ENCODE measurements at places on chromosomes 5 and 9.

DNA sequence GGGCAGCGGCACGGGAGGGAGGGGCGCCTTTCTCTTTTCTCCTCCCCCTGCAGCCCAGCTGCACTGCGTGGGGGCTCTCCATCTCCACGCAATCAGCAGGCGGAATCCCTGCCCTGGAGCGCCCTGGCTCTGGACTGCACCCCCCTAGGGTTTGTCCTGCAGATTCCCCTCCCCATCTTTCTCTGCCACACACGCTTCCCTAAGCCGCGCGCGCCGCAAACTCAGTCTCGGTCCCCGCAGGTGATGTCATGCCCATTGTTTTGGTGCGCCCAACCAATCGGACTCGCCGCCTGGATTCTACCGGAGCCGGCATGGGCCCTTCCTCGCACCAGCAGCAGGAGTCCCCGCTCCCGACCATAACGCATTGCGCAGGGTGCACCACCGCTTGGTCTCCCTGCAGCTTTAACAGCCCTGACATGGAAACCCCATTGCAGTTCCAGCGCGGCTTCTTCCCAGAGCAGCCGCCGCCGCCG lies at the start of gene KCNN2:
TSS of gene KCNN2 (plus strand) at position 347 of the 473 bp plus-strand sequence. CDS start at position 417, 70 bp downstream.
- DNase-seq = no peak

DNA sequence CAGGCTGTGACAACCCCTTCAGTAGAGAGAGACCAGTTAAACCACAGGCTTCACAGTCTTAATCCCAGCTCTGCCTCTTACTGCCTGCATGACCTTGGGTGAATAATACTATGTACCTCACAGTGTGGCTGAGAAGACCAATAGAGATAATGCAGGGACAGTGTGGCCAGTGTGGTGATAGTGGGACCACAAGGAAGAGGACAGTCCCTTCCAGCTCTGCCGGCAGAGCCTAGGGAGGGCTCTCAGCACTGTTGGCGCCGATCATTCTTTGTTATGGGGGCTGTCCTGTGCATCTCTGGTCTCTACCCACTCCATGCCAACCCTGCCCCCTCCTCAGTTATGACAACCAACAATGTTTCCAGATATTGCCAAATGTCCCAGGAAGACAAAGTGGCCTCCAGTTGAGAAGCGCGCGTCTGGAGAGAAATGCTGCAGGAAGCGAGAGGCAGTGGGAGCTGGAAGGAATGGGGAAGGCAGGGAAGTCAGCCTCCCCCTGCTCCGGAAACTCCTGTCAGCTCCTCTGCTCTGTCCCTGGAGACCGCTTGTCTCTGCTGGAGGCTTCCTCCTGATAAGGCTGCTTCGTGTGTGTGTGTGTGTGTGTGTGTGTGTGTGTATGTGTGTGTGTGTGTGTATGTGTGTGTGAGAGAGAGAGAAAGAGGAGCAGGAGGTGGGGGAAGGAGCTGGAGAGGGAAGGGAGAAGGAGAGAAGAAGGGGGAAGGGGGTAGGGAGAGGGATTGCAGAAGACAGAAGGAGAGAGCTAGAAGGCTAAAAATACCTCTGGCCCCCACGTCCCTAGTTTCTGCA lies 31.8 kb upstream of the FABP6 start:
- no peak for DNase-seq

GRCh38 chr5:180640611-180640860 lies 8.9 kb downstream of the FLT4 start:
- DNase-seq = no peak

GRCh38 chr9:89619424-89620138 lies 14.8 kb downstream of the GADD45G start:
- no peak for DNase-seq

DNA sequence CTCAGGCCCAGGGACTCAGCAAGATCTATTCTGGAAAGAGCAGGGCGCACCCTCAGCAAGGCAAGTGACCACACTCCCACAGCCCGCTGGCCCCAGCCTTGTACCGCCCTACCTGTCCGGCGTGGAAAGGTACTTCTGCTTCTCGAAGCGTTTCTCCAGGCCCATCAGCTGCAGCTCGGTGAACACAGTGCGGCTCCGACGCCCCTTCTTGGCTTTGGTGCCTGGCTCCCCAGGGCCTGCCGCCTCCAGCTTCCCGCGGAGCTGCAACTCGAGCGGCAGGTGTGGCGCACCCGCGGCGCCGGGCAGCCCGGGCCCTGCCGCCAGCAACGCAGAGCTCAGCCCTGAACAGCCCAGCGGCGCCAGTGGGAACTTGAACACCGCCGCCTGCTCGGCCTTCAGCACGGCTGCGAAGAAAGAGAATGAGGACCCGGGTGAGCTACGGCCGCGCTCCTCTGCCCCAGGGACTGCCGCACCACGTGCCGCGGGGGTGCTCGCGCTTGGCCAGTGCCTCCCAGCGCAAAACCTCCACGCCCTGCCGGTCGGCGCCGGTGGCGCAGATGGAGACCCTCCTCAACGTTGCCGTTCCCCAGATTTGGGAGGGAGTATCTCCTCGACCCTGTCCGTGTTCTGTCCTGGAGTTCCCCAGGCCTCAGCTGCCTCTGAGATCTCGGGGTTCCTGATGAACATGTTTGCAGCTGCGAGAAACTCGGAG lies 2.2 kb downstream of the BARX1 start:
- DNase-seq = no peak

GRCh38 chr9:134454476-134454857 lies 128.2 kb downstream of the RXRA start:
- no peak for DNase-seq

- no peak for DNase-seq
Measured at GRCh38 chr5:139116100-139116655, 82.0 kb downstream of the SIL1 start.

- DNase-seq = no peak
Measured at GRCh38 chr5:156444753-156445291, 117.9 kb downstream of the SGCD start.

DNA sequence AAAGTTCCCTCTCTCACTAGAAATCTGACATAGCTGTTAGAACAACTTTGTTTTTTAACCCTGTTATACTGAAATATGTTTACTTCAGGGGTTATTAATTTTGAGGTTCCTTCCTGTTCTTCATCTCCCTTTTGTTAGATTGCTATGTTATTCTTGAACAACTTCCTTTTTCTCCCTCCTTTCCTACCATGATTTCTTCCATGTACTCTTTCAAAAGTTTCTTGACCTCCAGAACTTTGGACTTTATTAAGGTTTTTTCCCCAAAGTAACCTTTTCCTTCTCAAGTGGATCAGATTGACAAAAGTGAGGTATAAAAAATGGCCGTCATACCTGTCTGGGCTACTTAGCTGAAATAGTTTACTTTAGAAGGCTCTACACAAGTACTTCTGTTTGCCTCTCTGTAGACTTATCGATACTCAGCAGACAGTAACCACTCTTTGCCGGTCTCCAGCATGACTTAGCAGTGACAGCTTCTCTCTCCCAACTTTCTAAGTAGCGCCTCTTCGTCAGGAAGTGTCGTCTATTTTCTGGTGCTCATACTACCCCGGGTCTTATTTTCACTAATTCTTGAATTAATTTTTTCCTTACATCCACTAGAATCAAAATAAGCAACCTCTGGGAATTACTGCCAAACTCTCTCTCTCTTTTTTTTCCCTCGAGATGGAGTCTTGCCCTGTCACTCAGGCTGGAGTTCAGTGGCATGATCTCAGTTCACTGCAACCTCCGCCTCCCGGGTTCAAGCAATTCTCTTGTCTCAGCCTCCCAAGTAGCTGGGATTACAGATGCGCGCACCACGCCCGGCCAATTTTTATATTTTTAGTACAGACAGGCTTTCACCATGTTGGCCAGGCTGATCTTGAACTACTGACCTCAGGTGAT lies 19.7 kb downstream of the NFIL3 start:
- DNase-seq = no peak
